ENCODE measurements at places on chromosomes 2 and 18.

DNA sequence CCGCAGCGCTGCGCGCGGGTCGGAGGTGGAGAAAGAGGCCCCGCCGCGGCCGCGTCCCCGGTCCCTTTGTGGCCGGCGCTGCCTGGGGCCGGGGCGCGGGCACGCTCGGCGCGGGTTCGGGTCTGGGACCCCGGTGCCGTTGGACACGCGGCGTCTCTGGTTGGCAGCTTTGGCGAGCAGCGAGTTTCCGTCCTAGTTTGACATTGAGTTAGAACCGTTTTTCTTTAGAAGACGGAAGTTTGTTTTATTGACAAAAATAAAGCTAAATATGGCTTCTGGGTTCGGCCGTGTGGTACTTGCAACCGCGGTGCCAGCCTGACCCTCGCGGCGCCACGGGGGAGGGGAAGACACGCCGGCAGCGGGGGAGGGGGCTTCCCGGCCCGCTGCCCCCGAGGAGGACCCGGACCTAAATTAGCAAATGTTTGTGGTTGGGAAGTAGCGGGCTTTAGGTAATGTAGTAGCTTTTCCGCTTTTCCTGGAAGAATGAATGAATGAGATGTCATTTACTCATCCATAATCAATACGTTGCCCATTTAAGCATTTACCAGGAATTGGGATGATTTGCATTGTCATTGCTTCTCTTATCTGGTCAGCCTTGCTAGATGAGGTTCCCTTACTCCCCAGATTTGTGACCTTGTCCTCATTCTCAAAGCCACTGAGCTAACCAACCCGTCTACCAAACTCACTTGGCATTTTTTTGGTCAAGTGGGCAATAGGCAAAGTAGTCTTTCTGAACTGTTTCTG lies 530 bp downstream of the GALNT1 start:
- DNase-seq, result peak; percentile 11

- no peak for DNase-seq
Measured at GRCh38 chr2:133953524-133953923, 300.3 kb upstream of the MGAT5 start.

GRCh38 chr2:178530625-178531142 lies 50.4 kb downstream of the PLEKHA3 start:
- no peak for DNase-seq

GRCh38 chr2:239019183-239019581 lies 171.3 kb downstream of the TWIST2 start:
- no peak for DNase-seq

DNA sequence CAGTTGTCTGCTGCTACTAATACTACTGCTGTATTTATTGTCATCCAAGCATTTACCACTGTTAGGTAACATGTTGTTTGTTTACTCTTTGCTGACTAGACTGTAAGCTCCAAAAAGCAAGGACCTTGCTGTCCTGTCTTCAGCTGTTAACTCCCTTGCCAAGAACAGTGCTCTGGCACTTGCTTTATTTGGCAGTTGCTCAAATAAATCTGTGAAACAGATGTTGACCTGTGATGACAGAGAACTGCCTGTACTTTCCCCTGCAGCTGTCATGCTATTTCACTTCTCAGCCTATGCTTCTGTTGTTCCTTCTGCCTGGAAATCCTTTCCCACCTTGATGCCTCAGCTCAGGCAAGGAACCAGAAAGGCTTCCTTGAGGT lies 181.2 kb downstream of the ATAD2B start:
- DNase-seq, result no peak

DNA sequence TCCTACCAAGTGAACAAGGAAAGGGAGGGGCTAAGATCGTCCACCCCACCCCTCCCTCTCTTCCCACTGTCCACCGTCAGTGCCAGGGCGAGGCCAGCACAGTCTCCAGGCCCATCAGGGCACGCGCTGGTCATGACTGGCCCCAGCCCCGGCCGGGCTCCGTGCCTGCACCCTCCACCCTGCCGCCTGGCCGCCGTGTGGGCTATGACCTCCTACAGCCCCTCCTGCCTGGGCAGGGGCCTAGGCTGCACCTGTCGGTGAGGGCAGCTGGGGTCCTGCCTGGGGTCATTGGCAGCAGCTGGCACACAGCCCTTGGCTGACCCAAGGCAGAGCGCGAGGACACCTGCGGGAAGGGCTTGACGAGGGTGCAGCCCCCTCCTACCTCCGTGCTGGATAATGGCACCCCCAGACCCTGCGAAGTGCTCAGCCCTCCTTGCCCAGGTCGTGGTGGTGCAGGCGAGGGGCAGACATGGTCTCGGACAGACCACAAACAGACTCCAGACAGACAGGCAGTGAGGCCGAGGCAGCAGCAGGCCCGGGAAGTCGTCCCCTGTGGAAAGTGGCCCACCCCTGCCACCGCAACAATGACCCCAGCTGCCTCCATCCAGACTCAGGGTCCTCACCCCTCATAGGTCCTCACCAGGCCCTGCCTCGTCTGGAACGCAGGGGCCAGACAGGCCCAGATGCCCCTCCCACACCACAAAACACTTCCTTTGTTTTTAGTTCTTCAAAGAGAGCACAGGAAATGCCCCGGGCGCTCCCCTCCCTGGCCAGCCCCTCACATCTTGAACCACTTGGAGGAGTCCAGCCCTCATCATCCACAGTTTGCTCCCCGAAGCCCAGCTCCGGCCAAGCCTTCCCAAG lies 43.1 kb upstream of the GPC1 start:
- no peak for DNase-seq

- DNase-seq, result no peak
Measured at GRCh38 chr2:62409442-62409841, 96.6 kb downstream of the TMEM17 start.

DNA sequence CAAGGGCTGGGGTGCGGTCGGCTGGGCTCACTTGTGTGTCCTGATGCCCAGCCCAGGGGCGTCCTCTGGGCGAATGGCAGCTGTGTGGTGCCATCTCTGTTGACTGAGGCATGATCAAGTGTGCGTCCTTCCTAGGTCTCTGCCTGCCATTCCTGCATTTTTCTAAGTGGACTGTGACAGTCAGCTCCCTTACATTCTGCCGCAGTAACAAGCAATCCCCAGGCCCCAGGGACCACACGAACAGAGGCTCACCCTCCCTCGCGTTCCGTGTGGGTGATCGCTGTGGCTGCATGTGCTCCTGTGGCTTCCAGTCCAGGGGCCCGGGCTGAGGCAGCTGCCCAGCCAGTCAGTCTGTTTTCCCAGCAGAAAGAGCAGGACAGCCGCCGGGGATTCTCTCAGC lies 17.8 kb downstream of the D2HGDH start:
- DNase-seq, result no peak

- DNase-seq, result no peak
Measured at GRCh38 chr2:241886840-241887447, 17.4 kb downstream of the RTP5 start.

DNA sequence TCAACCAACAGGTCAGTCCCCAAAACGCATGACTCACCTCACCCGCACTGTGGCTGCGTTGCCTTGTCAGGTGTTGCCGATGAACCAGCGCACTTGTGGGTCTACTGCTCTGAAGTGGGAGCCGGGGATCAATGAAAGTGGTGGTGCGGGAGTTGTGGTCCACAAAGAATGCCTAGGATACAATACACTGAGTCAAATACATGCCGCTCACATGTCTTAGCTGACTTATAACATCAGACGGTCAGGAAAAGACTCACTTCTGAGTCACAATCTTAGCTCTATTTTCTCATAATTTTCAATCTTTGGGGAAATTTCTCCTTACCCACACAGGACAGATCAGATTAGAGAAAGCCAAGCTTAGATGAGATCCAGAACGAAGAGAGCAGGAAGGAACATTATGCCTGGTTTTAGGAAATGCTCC lies 107.1 kb upstream of the STK17B start:
- no peak for DNase-seq

DNA sequence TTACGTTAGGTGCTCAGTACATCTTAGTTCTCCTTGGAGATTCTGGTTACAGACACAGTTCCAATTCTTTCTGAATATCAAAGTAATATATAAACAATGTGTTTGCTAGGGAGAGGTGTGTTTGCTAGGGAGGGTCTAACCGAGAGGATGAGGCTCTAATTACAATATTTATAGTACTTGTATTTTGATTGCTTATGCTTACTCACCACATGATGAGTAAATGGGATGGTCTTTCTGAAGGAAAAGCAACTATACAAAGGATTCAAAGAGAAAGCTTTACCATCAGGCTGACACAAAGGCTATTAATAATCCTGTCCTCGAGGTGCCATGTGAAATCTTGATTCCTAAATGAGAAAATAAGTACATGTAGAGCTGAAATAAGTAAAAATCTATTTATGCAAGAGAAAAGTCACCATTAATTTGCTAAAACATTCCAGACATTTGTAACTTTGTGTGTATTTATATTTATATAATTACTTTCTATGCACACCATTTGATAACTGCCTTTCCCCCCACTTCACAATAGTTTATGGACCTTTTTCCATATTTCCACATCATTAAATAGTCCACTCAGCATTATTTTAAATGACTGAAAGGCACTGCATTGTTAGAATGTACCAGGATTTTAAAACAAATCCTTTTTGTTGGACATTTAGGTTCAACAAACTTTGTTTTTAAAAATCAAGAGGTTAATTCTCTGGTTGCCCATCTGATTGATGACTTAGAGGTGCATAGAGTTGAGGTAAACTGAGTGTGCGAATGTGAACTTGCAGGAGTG lies 94.5 kb upstream of the FN1 start:
- DNase-seq, result no peak

DNA sequence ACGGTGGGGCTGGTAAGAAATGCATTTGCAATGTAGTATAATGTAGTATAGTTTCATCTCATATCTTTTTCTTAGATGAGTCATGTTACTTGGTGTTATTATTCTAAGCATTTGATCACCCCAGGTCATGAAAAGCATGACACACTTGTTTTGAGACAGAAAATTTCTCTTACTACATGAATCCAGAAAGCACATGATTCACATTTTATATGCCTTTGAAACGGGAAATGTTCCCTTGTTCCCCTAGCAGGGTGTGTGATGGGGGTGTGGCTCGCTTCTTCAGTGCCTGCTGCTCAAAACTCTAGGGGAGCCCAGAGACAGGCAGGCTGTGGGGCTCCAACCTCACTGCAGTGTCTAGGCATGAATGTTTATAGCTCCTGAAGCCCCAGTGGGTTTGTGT lies 116.0 kb upstream of the RAB27B start:
- no peak for DNase-seq

GRCh38 chr2:16908656-16909055 lies 243.0 kb upstream of the CYRIA start:
- no peak for DNase-seq

GRCh38 chr2:75099521-75099922 lies 99.8 kb downstream of the TACR1 start:
- DNase-seq, result no peak

DNA sequence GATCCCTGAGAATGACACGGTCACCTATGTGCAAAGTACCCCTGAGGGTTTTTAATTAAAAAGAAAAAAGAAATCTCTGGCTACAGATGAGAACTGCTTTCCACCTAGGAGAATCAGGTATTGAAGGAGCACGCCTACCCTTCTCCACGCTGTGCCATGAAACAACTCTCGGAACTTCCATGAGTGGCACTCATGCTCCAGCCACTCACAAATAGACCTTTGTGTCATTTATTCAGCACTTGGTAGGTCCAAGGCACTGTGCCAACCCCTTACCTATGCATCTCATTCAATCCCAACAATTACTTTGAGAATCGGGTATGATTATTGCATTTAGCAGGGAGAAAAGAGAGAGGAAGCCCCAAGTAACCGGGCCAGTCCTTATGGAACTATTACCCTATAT lies 44.9 kb upstream of the TTC39C start:
- DNase-seq, result no peak

DNA sequence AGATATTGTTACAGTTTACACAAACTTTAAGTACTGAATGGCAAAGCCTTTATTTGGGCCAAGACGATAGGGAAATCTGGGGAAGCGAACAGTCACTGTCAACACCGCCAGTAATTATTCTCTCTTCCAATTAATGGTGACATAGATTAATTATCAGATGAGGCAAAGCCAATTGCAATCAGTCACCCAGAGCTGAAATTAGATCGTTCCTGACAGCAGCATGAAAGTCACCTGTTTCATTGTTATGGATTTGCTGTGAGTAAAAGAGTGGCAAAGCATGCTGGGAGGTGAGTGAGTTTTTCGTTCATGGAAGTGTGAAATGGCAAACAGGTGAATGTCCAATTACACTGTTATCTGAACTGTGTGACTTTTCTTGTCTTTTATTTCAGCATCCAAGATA lies 164.8 kb upstream of the KLHL14 start:
- DNase-seq, result no peak

DNA sequence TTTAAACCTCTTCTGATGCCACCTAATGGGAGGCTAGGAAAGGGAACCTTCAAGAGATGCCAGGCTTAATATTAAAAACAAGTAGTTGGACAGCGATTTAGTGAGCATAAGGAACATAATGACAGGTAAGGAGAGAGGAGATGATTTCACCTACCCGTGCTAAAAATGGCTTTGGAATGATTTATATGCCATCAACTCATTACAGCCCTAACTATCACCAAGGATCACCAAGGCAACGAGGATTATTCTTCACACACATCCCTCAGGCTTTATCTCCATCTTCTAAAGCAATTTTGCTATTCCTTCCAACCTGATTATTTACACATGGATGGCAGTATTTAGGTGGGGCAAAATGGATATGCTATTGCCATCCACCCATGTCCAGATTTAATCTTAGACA lies 237.8 kb downstream of the DCC start:
- no peak for DNase-seq

DNA sequence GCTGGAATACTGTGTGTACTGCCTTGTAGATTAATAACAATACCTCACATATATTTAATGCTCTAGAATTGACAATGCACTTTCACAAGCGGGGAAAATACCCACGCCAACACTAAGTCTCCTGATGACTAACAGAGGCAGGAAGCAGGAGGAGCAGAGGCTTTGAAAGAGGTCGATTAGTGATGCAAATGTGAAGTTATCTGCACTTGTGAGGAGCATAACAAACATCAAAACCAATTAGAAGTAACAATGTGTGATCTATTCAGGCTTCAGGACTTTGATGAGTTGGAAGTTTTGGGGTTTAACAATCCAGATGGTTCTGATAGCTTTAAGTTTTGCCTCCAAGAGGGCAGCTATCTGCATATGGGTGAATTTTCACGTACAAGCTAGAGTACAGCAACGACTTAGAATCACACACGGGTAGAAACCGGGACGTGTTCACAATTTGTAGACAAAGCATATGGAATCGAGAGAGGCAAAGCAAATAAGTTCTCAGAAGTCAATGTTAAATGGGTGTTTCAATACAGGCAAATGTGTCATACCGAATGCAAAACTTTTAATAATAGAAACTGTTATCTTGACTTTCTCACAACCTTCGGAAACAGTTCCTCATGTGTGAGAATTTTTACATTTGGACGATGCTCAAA lies 114.5 kb downstream of the METTL8 start:
- DNase-seq, result peak; percentile 21

GRCh38 chr2:232320443-232320803 lies 58.1 kb upstream of the ALPP start:
- no peak for DNase-seq

GRCh38 chr18:73249030-73249429 lies 381.2 kb upstream of the NETO1 start:
- DNase-seq, result no peak

DNA sequence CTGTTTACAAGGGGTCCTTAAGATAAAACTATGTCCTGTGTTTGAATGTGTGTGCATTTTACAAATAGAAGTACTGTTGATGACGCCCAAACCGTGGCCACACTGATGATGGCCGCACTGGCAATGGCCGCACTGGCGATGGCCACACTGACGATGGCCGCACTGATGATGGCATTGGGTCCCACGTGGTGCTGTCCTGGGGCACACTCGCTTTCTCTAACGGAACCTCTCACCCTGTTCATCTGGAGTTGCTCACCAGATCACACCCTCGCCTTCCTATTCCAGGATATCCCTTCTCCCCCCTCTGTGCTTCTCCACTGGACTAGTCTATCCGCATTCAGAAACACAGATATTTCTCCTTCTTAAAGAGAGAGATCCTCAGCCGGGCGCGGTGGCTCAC lies 192.4 kb downstream of the EIPR1 start:
- no peak for DNase-seq
